ENCODE measurements at places on chromosomes 2 and 18.
A peak's percentile ranks its signal among the peaks of the same experiment; 100 is the strongest.

- DNase-seq: peak; percentile 32
Measured at GRCh38 chr2:60958361-60958760, 59.2 kb upstream of the PEX13 start.

DNA sequence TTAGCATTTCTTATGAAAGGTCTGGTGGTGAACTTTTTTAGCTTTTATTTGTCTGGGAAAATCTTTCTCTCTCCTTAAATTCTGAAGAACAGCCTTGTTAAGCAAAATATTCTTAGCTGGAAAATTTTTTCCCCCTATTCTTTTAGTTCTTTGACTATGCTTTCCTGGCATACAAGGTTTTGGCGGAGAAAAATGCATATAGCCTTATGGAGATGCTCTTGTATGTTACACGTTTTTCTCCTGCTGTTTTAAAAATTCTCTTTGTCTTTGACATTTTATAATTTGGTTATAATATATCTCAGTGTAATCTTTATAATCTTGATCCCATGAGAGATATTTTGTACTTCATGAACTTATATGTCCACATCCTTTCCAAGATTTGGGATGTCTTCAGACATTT is 1190.4 kb upstream of the ZEB2 start:
- no peak for DNase-seq

- DNase-seq: no peak
Measured at GRCh38 chr2:65437392-65438135, 5.2 kb upstream of the SPRED2 start.

- no peak for DNase-seq
Measured at GRCh38 chr18:57376503-57376902, 24.1 kb downstream of the ST8SIA3 start.

DNA sequence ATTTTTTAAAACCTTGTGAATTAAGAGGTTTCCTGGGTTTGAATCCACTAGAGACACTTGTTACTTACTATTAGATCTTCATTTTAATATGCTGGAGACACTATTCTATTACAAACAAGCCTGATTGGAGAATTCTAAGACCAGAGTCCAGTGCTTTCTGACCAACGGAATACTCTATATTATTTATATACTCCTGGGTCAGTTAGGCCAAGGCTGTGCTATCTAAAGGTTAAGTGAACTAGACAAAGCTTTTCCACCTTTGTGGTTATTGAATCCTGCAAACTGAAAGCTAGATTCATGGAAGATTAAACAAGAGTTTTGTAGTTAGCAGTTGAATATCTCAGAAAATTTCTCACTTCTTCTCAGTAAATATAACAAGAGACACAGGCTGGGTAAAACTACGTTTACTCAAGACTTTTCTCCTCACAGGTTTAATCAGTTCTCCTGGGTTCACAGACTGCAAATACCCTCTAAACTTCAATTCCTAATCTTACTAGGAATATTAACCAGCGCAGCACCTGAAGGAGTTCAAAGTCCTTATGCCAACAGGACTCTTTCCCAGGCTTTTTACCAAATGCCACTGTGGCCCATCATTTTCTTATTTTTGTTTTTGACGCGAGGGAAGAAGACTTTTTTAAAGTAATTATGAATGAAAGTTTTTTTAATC is 66.4 kb downstream of the COL4A4 start:
- no peak for DNase-seq

DNA sequence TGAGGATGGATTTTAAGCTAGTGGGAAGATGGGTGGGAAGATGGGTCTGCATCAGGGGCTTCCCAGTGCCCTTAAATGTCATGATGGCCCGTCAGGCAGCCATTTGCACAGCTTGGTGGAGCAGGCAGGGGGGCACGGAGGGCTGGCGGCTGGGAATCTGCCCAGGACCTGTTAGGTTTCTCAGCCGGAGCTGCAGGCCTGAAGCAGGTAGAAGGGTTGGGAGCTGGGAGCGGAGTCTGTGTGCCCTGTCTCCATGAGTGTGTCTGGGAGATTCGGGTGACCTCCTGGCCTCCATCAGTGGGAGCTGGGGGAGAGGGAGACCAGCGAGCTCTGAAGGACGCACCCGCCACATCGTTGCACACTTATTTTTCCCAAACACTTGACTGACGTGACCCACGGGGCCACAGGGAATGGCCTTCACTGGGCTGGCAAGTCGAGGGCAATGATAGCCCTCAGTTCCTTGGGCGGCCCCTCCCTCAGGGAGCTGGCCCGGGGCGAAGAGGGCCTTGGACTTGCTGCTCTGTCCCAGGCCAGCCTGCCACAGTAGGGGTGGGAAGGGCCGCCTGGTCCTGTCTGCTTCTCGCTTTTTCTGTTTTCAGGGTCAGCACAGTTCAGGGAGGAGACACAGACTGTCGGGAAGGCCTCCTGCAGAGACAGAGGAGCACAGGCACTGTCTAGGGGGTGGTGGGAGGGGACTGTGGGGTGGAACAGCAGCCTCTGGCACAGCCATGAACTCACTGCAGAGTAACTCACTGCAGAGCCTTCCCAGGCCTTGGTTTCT is 236.8 kb downstream of the ZBTB7C start:
- DNase-seq: no peak

GRCh38 chr2:156342254-156343095 is 10.0 kb upstream of the NR4A2 start:
- peak; percentile 91 for DNase-seq

DNA sequence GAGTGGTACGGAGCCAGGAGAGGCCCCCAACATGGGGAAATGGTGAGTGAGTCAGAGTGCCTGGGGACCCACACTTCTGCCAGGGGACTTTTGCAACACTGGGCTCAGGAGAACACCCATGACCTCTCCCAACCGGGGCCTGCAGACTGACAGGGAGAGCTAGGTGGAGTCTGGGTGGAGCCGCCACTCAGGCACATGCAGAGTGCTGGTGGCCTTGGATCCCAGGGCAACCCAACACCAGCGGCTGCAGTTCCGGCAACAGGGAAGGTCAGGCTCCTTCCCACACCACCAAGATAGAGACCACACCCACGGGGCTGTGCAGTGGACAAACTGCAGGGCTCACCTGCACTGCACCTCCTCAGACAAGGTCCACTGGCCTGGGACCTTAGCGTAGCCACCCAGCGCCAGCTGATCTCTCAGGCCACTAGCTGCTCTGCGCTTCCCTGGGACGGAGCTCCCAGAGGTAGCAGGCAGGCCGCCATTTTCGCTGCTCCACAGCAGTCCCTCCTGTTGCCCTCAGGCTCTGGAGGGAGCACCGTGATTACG is 99.0 kb downstream of the EFEMP1 start:
- DNase-seq: no peak

DNA sequence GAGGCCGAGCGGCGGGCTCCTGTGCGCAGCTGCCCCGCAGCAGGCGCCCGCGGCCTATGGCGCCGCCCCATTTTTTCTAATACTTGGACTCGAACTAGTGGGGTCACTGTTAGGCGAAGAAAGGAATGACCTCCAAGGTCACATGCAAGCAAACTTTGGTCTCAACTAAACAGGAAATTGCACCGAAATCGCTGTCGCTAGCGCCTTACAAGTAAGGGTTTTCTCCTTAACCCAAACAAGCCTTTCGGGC is 339 bp downstream of the ACAA2 start:
- DNase-seq: no peak

GRCh38 chr2:24658531-24659202 is 134.5 kb downstream of the PTRHD1 start:
- no peak for DNase-seq

DNA sequence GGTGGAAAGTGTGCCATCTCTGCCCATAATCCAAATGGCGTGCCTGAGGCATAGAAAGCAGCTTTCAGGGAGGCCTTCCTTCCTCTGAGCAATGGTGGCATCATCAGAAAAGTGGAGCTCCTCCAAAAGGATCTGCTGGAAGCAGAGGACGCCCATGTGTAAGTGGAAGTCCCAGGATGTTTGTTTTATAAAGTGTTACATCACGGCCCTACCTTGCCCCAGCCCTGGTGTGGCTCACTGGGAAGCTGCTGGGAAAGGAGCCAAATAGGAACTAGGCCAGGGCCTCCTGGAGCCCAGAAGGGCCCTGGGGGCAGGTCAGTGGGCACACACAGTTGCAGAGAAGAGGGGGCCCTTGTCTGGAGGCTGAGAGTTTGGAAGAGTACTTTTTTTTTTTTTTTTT is 4.2 kb upstream of the ODC1 start:
- no peak for DNase-seq

DNA sequence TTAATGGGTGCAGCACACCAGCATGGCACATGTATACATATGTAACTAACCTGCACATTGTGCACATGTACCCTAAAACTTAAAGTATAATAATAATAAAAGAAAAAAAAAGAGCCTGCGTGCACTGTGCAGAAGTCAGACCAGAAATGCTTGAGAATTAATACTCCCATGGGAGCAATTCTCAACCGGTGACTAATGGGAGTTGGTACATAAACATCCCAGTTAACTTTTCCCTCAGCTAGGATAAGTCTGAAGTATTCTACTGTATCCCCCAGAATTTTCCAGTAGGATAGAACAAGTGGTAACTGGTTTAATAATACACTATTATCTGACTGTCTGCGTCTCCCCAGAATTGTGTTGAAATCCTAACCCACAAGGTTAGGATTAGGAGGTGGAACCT is 113.6 kb upstream of the COL5A2 start:
- peak; percentile 81 for DNase-seq

DNA sequence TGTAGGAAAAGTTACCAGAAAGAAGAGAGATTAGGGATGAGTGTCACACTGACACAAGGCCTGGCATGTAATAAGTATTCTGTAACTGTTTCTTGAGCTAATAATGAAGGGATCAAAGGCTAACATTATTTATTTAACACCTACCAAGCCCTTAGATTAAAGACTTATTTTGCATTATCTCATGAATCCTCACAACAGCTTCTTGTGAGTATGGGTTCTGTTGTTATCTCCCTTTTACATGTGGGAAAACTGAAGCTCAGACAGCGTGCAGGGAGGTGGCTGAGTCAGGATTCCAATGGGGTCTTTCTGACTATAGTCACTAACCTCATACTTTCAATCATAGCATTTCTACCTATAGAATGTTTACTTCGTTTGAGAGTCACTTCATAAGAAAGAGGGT is 79.0 kb upstream of the PROKR1 start:
- DNase-seq: no peak

DNA sequence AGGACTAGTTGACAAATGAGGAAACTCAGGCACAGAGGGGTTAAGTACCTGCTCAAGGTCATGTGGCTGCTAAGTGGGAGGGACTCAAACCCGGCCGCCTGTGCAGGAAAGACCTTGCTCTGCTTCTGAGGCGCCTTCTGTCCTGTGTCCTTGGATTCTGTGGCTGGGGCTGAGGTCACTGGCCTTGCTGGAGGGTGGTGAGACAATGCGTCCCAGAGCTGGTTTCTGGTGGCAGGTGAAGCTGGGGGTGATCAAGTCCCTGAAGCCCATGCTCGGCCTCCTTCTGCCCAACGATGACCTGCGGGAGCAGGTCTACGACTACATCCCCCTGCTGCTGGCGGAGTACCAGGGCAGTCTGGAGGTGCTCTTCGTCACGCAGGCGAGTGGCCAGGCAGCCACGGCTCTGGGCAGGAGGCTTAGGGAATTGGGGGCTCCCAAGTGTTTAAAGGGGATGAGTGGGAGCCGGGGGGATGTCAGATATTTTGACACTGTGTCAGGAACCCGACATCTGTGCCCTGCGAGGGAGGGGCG is 16.1 kb downstream of the MROH2A start:
- no peak for DNase-seq

DNA sequence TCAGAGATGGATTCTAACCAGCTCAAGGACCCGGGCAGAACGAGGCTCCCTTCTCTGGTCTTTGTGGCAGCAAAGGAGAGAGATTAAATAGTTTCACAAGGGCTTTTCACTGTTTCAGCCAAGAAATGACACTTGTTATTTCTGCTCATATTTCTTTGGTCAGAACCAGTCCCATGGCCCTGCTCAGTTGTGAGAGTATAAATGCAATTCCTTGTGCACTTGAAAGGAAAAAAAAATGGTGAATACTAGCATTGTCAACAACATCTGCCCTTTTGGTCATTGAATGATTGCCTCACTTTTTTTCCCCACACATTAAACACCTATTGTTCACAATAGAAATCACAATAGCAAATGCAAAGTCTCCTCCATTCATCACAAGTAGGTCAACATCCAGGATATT is 104.4 kb downstream of the RDH14 start:
- no peak for DNase-seq

GRCh38 chr2:31037058-31037457 is 101.2 kb downstream of the GALNT14 start:
- DNase-seq: no peak

GRCh38 chr2:176682278-176682677 is 413.0 kb downstream of the MTX2 start:
- DNase-seq: peak; percentile 62

GRCh38 chr2:143284087-143284675 is 155.0 kb downstream of the ARHGAP15 start:
- DNase-seq: peak; percentile 12

GRCh38 chr2:111121028-111121827 is 514 bp downstream of the BCL2L11 start:
- no peak for DNase-seq

GRCh38 chr18:35868915-35869314 is 103.6 kb upstream of the RMP24 start:
- DNase-seq: no peak

DNA sequence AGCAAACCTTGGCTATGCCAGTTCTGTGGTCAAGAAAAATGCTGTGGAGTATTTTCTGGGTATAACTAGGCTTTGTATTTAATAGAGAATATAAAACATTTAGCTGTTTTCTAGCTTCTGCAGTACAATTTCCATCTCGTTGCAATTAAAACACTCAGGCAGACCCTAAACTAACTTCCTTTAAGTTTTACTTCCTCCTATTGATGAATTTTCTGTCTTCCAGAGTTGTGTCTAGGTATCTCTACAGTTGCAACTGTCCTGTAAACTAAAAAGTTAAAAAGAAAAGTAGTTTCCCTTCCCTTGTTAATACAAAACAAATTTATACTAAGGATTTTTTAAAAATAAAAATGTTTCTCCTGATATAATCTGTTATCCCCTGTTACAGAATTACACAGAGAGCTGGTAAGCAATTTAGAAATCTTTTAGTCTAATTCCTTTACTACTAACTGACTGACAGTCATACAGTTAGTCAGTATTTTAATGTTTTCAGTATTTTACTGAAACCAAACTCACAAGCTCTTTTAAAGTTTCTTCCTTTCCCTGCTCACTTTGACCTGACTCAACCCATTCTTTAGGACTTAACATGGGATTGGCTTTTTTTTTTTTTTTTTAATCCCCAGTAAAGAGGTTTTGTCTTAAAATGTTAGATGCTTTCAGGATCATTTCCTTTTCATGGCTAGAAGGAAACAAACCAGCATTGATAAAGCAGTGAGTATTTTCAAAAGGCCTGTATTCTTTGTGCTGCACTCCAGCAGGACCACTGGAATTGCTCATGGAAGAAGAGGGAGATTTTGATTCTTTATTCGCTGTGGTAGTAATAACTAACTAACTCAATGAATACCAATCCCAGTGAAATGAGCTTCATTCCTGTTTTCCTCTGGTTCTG is 22.9 kb downstream of the ITGAV start:
- no peak for DNase-seq

GRCh38 chr18:79991494-79991893 is 3.1 kb upstream of the TXNL4A start:
- DNase-seq: no peak

GRCh38 chr2:225074919-225075681 is 32.8 kb upstream of the DOCK10 start:
- DNase-seq: no peak

- no peak for DNase-seq
Measured at GRCh38 chr2:154329510-154329909, 369.0 kb upstream of the KCNJ3 start.

- no peak for DNase-seq
Measured at GRCh38 chr2:238097988-238098871, 1.9 kb upstream of the ESPNL start.
